ENCODE measurements at places on chromosomes 5 and 9. TPM values are rescaled to one million over a fixed set of nuclear protein-coding genes. Genes with fewer than 3 reads are reported as not detected.

Gene RNF208
- 2.2 TPM for total RNA-seq

DNA sequence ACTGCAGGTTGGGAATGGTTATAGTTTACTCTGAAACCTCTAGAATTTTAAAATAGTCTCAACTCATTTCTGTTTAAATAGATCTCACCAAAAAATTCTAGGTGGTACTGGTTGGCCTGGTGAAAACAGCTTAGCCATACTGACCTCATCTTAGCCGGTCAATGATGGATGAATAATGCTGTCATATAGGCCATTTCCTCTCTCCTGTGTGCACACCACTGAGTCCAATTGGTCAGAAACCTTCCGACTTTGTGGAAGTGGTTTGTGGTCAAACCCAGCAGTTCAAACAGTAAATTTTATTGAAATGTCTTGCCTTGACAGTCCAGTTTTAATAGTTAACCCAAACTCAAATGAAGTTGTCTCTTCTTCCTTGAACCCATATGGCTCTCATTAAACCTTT is 98.6 kb downstream of the GIN1 start:
- no peak overlapping the region for H3K4me3 ChIP-seq
- H3K27ac ChIP-seq = no peak overlapping the region
- DNase-seq = no peak
- H3K27me3 ChIP-seq = no peaks in the 10 kb centered on the region

DNA sequence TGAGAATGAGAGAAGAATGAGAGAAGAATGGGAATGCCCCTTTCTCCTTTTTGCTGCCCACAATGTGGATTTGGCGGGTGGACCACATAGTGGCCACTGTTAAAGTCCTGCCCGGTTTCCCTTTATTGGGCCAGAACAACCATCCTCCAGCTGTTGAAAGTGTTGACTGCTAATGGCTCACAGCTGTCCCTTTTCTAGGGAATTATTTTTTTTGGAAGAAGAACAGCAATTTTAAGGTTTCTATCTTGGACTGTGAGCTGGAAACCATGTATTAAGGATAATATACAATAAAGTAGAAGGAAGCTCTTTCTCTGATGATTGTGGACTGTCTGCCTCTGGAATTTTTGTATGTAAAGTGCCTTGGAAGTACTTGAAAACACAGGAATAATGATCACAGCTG is 185.9 kb downstream of the DMRT2 start:
- no peaks in the 10 kb centered on the region for H3K36me3 ChIP-seq
- no peaks in the 10 kb centered on the region for H3K27me3 ChIP-seq
- DNase-seq = no peak
- H3K4me3 ChIP-seq = no peak overlapping the region
- peaks cover 3% of the 10 kb centered on the region for H3K4me1 ChIP-seq

Gene MYOZ3
- 14.1 TPM for total RNA-seq

Gene PHYHD1
- total RNA-seq = 20.5 TPM

DNA sequence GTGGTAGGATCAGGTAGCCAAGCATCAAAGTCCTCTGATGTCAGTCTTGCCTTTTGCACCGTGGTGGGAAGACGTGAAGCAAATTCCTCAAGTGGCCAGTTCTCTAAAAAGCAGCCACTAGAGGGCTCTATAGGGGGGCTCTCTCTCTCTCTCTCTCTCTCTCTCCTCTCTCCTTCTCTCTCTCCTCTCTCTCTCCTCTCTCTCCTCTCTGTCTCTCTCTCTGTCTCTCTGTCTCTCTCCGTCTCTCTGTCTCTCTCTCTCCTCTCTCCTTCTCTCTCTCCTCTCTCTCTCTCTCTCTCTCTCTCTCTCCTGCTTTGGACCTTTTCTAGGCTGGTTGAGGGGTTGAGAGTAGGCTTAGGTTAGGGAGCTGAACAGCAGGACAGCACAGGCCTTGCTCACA is 13.9 kb upstream of the OSMR start:
- DNase-seq = no peak
- no peak overlapping the region for H3K27ac ChIP-seq
- peaks cover 4% of the 10 kb centered on the region for H3K4me1 ChIP-seq
- no peaks in the 10 kb centered on the region for H3K36me3 ChIP-seq
- H3K4me3 ChIP-seq = no peak overlapping the region

GRCh38 chr9:13554626-13555025 is 275.1 kb upstream of the MPDZ start:
- DNase-seq = no peak
- no peak overlapping the region for H3K4me3 ChIP-seq
- H3K4me1 ChIP-seq = no peaks in the 10 kb centered on the region
- no peaks in the 10 kb centered on the region for H3K27me3 ChIP-seq
- no peak overlapping the region for H3K27ac ChIP-seq

DNA sequence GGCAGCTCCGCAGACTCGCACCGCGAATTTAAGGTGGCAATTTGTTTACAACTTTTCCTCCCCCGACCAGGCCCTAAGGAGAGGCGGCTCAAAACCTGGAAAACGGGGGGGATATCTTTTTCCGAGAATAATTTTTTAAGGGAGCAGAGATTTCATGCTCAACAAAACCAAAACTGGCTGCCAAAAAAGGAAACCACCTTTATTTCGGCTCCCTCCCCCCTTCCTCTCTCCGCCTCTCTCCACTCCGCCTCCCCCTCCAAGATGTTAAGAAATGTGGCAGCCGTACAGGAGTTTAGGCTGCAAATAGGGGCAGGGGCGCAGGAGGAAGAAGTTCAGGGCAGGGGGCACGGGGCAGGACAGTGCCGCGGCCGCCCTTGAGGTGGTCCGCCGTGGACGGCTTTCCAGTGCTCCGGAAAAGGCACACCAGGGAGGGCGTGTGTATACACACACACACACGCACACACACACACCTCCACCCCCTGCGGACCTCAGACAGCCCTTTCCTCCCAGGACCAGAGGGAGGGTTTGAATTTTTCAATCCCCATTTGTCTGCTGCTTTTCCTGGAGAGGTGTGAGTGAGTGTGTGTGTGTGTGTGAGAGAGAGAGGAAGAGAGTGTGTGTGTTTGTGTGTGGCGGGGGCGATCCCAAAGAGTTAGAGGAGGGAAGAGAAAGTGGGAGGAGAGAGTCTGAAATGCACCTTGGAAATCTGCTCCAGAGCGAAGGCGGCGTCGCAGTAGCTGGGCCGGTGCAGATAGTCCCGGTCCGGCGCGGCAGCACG is 9.1 kb downstream of the PTCH1 start:
- no peaks in the 10 kb centered on the region for H3K27me3 ChIP-seq
- no peaks in the 10 kb centered on the region for H3K4me1 ChIP-seq
- no peaks in the 10 kb centered on the region for H3K36me3 ChIP-seq
- peak; percentile 63 for DNase-seq

GRCh38 chr5:130532786-130533185 is 628.5 kb downstream of the CHSY3 start:
- no peak overlapping the region for H3K4me3 ChIP-seq
- H3K27me3 ChIP-seq = no peaks in the 10 kb centered on the region
- H3K36me3 ChIP-seq = no peaks in the 10 kb centered on the region
- no peaks in the 10 kb centered on the region for H3K4me1 ChIP-seq
- H3K27ac ChIP-seq = no peak overlapping the region

- H3K27ac ChIP-seq = no peak overlapping the region
- no peaks in the 10 kb centered on the region for H3K27me3 ChIP-seq
- DNase-seq = no peak
- H3K36me3 ChIP-seq = no peaks in the 10 kb centered on the region
Measured at GRCh38 chr5:137346281-137346680, 152.8 kb downstream of the SPOCK1 start.

DNA sequence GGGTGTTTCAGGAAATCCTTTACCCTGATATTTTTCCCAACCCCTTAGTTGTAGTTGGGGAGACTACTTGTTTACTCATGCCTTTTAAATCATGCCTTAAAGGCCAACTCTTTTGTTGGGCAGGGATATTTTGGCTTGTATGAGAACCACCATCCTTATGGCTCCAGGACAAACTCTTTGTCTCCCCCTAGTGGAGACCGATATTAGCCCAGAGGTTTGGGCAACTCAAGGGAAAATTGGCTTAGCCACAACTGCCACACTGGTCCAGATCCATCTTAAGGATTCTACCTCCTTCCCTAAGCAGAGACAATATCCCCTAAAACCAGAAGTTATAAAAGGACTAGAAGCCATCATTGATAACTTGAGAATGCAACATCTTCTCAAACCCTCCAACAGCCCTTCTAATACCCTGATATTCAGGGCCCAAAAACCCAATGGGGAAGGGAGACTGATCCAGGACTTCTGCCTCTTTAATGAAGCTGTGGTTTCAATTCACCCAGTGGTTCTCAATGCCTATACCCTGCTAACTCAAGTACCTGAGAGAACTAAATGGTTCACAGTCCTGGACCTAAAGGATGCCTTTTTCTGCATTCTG is 100.9 kb upstream of the HCN1 start:
- no peak for DNase-seq
- no peaks in the 10 kb centered on the region for H3K27me3 ChIP-seq
- no peak overlapping the region for H3K4me3 ChIP-seq

DNA sequence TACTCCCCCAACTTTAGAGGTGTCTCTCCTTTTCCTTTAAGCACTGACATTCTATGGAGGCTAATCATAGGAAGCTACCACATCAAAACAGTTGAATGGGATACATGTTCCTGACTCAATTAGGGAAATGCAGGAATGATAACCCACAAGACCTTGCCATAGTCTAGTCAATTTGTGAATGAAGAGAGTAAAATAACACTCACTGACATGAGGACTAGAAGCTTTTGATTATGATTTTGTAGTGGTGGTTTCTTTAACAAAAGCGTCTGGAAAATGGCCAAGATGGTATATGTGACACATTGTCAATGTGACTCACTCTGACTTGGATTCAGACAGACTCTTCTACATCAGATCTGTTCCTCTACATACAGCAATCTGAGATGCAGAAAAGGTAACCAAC is 13.7 kb upstream of the PRELID2 start:
- no peak overlapping the region for H3K4me3 ChIP-seq
- H3K36me3 ChIP-seq = no peaks in the 10 kb centered on the region
- H3K27ac ChIP-seq = no peak overlapping the region
- DNase-seq = no peak
- H3K27me3 ChIP-seq = no peaks in the 10 kb centered on the region

DNA sequence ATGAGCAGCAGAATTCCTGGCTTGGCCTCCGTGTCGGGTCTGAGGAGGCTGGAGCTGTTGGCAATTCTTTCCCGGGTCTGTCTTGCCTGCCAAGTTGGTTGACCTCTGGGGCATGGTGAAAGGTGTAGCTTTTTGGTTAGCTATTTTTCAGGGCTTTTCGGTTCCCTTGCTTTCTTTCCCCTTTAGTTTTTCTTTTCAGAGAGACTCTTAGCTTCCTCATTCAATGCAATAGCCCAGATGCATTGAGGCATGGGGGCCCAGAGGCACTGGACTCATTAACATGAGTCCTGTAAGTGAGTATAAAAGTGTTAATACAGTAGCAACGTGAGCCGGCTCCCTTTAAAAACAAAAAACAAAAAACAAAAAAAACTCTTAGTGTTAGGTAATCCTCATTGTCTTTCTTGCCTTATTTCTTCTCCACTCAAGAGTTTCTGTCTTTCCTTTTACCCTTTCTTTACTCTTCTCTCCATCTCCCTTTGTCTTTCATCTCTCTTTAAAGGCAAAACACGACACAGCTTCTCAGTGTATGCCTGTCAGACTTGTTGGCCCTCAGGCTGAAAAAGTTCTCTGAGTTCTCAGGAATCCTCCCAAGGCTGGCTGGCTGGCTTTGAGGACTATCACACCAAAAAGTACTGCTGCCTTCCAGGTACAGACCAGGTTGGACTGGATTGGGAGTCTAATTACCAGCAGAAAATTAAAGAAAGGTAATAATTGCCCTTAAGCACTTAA is 289.9 kb upstream of the TUT7 start:
- H3K27me3 ChIP-seq = no peaks in the 10 kb centered on the region
- no peak overlapping the region for H3K27ac ChIP-seq
- H3K4me3 ChIP-seq = no peak overlapping the region
- H3K36me3 ChIP-seq = no peaks in the 10 kb centered on the region
